ENCODE measurements at places on chromosomes 12 and 14. TPM values are rescaled to one million over a fixed set of nuclear protein-coding genes. Genes with fewer than 3 reads are reported as not detected.

SPTSSA gene
- polyA plus RNA-seq = 16.6 TPM

C12orf54 gene
- polyA plus RNA-seq = 0.61 TPM

MMP17 gene
- 4.3 TPM for polyA plus RNA-seq

CAPS2 gene
- 7.3 TPM for polyA plus RNA-seq
